ENCODE measurements at places on chromosomes 1 and 21.

DNA sequence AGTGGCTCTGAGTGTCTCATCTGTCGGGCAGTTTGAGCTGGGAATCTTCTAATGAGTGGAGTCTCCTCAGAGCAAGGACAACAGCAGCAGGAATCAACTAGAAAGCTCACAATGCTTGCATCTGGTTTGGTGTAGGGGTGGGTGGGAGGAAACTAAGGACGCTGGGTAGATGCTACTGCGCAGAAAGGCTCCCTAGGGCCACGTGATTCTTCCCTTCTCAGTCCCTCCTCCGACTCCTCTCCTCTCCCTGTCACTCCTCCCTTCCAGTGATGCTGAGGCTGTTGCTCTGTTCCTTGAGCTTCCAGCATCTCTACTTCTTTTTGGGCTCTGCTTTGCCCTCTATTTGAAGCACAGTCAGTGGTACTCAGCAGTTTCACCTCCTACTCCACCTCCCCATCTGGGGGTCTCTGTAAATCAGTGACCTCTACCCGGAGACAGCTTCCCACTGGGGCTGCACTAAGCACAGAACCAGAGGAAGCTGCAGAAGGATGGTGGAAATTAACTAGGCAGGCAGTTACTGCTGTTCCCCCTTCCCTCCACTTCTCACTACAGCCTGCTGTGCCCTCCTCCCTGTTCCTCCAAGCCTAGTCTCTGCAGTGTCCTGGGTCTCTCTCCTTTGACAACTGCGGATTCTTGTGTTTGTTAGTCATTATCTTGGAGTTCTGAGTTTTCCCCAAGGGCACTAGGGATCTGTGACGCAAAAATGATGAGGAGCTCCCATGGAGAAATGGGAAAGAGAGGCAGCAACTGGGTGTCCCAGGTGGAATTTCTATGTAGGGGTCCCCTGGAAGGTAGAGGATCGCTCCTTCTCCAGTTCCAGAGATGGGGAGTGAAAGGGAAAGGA is 5.8 kb downstream of the LINGO4 start:
- no peak for DNase-seq

DNA sequence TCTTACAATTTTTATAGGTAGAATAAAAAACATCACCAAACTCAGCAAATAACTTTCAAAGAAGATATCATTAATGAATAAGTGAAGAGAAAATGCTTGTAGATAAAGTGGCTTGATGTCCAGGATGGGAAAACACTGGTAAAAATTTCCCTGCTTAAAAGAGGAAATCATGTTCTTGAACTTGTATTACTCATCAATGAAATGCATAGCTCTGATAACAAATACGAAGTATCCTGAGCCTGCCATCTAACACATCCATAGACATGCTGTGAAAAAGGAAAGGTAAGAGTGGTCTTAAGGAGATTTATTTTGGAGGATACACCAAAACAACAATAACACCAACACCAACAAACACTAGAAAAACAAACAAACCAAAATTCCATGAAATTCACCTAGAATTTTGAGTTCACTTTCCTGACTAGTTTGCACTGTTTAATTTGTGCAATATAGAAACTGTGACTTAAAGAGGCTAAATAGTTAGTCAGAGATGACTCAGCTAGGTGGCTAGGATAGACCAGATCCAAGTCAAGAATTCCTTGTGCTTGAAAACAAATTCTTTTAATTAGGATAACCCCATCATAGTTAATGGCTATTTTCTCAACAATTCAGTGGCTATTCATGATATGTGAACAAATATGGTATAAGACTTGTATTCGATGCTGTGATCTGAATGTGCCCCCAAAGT is 179.8 kb upstream of the KCNK2 start:
- DNase-seq, result no peak

GRCh38 chr1:86470859-86471258 is 2.1 kb downstream of the CLCA1 start:
- no peak for DNase-seq

- no peak for DNase-seq
Measured at GRCh38 chr21:33937931-33938339, 22.3 kb upstream of the ATP5PO start.

GRCh38 chr1:48675251-48675650 is 101.4 kb downstream of the BEND5 start:
- DNase-seq, result no peak

- no peak for DNase-seq
Measured at GRCh38 chr1:232578651-232579195, 51.2 kb downstream of the SIPA1L2 start.

DNA sequence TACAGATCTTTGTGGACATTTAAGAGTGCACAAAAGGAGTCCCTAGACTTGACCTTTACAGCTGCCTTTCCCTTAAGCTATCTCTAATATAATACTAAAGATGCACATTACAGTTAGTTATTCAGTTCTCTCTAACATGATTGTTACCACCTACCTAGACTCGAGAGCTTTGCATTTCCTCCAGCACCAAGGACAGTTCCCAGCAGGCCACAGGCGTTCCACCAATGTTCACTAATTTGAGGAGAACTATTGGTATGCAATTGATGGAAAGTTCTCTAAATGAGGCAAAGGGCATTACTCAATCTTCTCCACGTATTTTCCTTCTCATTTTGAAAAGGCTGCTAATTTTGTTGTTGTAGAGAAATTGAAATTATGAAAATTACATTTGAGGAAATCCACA is 5.4 kb upstream of the NTNG1 start:
- no peak for DNase-seq

- no peak for DNase-seq
Measured at GRCh38 chr1:10890491-10891071, 94.1 kb upstream of the CASZ1 start.

DNA sequence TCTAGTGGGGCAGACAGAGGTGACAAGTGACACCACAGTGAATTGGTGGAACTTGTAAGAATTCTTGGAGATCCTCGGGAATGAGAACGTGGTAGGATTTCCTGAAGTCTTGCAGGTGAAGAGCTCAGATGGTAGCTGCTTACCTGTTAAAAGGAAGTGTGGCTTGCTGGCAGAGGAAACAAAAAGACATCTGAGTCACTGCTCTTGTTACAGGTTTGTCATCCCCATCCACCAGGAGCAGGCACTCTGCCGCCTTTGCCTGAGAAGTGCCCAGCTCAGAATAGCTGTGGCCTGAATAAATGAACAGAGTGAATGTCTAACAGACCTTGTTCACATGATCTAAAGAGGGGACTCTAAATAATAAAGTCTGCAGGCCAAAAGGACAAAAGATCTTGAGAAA is 12.3 kb upstream of the ZSCAN20 start:
- no peak for DNase-seq

DNA sequence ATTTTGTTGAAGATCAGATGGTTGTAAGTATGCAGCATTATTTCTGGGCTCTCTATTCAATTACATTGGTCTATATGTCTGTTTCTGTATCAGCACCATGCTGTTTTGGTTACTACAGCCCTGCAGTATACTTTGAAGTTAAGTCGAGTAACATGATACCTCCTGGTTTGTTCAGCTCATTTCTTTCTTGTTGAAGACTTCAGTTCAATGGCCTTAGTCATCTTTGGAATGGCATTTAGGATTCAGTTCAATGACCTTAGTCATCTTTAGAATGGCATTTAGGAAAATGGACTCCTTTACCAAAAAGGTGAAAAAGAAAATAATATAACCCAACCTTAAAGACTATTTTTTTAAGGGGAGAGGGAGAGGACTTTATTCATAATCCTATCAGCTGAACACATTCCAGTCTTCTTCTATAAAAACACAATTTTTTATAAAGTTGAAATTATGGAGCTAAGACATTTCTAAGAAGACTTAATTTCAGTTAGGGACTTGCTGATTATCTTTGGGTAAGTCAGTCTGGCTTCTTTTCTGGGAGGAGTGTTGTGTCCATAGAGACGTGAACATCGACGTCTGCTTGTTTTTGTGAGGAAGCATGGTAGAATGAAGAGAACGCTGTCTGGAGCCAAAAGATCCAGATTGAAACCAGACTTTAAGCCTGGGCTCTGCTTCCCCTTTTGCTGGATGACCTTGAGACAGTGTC is 48.3 kb downstream of the DDR2 start:
- no peak for DNase-seq

- DNase-seq, result no peak
Measured at GRCh38 chr1:2787163-2787911, 14.2 kb downstream of the TTC34 start.

DNA sequence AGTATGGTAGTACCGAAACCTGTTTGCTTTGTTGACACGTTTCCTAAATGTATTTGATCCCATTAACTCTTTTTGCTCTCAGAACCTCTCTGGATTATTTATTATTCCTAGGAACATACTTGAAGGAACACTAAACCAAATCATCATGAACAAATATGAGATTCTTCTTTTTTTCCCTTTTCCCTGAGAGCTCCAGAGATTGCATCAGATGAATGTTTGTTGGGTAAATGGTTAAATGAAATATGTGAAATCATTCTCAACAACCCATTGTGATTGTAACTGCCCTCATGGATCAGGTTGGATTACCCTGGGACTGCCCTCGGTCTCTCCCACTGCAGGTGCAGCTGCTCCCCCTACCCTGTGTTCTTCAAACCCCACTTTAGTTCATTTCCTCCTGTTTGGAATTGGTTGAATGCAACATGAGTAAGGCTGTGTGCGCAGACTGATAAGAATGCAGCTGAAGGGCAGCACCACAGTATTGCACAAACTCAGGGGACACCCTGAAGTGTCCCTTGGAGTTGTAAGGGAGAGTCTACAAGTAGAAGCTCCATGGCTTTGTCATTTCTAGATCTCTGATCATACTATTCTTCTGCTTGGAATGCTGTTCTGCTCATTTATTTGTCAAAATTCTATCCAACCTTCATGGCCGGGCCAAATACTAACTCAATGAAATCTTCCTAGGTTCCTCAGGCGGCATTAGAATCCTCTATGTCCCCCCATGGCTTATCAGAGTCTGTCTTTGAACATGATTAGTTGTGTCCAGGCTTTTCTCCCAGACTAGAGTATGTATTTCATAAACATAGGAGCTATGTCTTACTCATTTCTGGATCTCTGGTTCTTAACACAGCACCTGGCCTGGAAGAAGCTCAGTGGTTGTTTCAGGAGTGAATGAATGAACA is 47.1 kb upstream of the NEK2 start:
- no peak for DNase-seq

- no peak for DNase-seq
Measured at GRCh38 chr1:93615582-93616150, 66.0 kb downstream of the BCAR3 start.

GRCh38 chr1:8818325-8818775 is 910 bp upstream of the RERE start:
- DNase-seq, result no peak

DNA sequence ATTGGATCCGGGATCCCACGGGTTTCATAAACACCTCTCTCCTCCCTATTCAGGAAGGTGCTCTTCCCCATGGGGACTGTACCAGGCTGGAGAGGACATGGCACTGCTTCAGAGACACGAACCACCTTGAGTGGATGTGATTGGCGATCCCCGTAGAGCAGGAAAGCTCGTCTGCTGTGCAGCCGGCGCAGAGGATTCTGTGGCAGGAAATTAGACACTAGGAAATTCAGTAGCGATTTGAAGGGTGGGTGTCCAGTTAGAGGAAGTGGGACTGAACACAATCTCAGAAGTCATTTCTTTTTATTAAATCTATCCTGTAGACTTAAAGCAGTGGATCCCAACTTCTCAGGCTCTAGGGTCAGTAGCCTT is 767 bp downstream of the PDIK1L start:
- DNase-seq, result no peak

DNA sequence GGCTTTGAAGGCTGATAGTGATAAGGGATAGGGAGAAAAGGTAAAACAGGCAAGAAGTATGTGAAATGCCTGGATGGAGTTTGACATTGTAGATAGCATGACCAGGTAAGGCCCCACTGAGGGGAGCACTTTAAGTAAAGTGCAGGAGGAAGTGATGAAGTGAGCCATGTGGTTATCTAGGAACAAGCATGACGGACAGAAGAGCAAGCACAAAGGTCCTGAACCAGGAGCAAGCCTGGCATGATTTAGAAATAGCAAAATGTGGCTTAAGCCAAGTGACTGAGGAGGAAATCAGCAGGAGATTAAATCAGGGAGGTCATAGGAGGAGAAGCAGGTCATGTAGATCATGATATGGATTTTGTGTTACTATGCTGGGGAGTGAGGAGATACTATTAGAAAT is 129.2 kb downstream of the GLUL start:
- no peak for DNase-seq

GRCh38 chr1:232377494-232377770 is 252.5 kb downstream of the SIPA1L2 start:
- no peak for DNase-seq

GRCh38 chr1:168213349-168213748 is 12.5 kb upstream of the SFT2D2 start:
- DNase-seq, result no peak

DNA sequence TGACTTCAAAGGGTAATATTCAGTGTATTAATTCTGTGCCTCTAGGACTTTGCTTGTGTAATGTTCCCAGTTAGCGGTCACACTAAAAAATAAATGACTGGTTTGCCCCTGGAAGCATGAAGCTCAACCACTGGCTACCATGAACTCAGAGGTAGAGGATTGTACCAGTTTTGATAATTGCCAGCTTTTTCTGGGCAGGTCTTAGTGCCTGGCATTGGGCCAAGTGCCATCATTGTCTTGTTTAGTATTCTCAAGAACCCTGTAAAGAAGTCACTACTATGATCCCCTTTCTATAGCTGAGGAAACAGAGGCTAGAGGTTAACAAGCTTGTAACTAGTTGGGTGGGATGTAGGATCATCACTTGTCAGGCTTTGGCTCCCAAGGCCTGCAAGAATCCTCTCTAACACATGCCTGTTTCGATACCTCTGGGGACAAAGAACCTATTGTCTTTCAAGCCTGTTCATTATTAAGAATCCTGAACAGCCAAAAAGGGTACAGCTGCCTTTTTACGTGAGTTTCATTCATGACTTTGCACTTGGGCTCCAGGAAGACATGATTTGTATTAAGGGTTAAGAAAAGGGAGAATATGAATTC is 121.9 kb upstream of the JUN start:
- peak; percentile 38 for DNase-seq

- DNase-seq, result peak; percentile 81
Measured at GRCh38 chr1:234969581-234970400, 158.8 kb downstream of the TOMM20 start.

DNA sequence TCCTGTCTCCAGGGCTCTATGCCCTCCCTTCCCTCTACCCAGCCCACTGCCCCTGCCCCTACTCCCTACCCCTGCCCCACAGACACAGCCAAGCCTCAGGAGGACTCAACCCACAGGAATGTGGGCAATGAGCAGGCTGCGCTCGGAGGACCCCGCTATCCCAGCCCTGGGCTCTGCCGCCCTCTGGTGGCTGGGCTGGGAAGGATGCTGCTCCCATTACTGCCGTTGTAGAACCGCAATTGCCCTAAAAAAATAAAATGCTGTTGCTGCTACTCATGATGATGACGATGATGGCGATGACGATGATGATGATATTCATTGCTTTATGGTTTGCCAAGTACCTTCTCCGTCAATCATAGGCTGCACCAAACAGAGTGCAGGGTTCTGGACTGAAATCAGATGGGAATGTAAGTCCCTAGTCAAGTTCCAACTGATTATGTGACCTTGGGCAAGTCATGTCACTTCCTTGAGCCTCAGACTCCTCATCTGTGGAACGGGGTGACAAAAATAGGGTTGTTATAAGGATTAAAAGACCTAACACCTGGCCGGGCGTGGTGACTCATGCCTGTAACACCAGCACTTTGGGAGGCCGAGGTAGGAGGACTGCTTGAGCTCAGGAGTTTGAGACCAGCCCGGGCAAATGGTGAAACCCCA is 24.6 kb downstream of the ARHGEF19 start:
- peak; percentile 86 for DNase-seq

- DNase-seq, result no peak
Measured at GRCh38 chr1:227540170-227541098, 22.9 kb upstream of the ZNF678 start.
